Occipital lobe (tissue), 3 donors: ENCODE measurements at places on chromosomes 3 and 15.
A peak's percentile ranks its signal among the peaks of the same experiment; 100 is the strongest.

DNA sequence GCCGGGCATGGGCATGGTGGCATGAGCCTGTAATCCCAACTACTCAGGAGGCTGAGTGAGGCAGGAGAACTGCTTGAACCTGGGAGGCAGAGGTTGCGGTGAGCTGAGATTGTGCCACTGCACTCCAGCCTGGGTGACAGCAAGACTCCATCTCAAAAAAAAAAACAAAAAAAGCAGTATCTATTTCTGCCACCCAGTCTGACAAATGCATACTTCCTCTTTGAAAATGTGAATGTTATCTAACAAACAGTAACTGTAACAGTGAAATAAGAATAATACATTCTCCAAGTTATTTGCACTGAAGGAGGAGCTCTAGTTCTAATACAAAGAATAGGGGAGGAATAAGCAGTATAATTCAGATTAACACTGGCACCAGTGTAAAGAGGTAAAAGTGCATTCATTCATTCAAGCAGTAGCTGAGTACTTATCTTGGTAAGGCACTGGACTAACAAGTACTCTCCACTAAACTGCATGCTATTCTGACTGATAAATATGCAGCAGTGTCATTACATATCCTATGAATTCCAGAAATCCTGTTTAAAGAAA is 12.9 kb downstream of the VPS13C start:
- no peak for DNase-seq

DNA sequence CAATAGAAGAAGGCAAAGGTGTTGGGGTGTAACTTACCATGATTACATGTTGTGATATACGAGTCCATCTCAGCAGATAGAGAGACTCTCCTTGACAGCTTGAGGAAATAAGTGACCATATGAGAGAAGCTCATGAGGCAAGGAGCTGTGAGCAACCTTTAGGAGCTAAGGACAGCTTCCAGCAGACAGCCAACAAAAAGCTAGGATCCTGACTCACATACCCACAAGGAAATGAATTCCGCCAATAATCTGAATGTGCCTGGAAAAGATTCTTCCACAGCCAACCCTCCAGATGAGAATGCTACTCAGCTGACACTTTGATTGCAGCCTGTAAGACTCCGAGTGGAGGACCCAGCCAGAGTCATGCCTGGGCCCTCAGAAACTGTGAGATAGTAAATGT is 339.6 kb upstream of the TPRG1 start:
- DNase-seq: no peak

GRCh38 chr15:89395461-89395871 is 60.8 kb upstream of the POLG start:
- no peak for DNase-seq

DNA sequence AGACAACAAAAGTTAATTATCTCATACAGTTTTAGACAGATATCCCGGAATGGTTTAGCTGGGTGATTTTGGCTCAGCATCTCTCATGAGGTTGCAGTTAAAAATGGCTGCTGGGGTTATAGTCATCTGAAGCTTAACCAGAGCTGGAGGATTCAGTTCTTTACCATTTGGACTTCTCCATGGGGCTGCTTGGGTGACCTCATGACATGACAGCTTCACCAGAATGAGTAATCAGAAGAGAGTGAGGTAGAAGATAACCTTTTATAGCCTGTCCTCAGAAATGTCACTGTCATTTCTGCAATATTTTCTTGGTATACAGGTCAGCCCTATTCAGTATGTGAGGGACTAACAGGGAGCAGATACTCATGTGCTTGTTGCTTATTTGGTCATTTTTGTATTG is 30.9 kb downstream of the TFG start:
- DNase-seq: no peak

DNA sequence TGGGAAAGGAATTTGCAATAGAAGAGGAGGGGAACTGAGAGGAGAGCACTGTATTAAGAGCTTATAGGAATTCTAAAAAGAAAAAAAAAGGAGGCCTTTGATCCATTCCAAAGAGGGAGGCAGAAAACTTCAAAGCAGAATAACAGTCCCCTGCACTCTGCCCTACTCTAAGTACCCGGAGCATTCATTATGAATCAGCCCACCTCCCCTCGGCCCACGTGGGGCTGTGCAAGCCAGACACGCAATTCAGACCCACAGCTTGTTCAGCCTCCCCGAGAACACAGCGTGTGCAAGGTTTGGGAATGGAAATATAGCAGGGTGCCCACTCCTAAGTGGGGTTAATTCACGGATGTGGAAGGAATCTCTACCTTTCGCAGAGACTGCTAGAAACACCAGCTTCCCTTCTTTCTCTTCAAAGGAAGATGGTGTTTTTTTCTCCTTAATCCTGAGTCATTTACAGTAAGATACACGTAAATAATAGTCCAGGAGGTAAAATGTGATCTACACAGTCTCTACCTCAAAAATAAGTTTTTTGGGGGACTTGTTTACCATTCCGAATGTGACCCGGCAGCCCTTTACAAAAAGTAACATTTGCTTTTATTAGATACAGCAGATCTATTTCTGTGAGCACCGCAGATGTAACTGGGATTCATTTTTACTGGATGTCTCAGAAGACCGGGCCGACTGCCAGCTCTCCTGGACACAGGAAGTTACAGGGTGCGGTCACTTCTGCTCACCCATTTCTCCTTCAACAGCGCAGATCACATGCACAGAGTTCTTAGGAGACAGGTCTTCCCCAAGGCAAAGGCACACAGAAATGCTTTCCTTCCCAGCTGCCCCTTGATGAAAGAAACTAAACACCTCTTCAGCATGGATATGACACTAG is 768.5 kb upstream of the CFAP20DC start:
- peak; percentile 24 for DNase-seq

DNA sequence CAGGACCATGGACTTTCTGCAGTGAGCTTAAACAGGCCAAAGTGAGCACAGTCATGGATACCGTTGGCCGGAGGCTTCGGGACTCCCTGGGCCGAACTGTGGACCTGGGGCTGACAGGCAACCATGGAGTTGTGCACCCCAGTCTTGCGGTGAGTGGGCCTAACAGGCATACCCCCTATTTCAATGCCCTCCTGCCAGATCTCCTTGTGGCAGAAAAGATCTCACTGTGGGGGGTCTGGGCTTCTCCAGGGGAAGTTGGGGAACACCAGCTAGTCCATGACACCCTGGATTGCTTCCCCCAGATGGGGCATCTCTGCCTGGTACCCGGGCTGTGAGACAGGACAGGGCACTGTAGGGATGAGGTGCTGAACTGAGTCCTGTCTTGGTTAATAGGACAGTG is 29.5 kb downstream of the ACAD9 start:
- DNase-seq: no peak

GRCh38 chr15:27665002-27665401 is 434.1 kb downstream of the OCA2 start:
- DNase-seq: no peak

DNA sequence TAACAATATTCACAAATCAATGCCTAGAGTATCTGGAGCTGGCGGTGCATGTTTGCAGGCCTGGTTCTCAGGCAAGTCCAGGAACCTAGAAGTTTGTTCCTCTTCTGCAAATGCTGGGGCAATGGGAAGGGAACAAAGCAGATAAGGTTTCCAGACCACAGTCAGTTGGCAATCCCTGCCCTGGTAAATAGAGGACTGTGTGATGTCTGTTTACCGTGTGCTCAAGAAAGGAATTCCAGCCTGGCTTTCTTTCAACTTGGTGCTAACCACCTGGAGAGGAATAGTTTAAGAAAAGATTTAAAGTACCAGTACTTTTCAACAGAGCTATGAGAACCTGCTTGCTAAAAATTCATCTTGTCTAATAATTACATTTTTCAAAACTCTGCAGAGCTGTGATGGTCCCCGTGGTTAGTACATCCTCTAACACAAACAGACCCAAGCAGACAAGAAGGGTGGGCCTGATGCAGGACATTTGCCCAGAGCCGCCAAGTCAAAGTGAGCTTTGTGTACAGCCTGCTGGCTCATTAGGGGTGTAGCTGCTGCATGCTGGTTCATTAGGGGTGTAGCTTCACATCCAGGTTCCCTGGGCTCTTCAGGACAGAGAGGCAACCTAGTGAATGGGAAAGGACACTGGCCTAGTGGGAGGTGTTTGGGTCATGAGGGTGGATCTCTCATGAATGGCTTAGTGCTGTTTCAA is 220.5 kb downstream of the SQOR start:
- DNase-seq: no peak

- no peak for DNase-seq
These were observed 2.8 kb downstream of the EPHB1 start for GRCh38 chr3:134797741-134798451.

GRCh38 chr3:111051354-111051753 is 20.3 kb upstream of the NECTIN3 start:
- DNase-seq: no peak

GRCh38 chr15:51667478-51667877 is 13.8 kb upstream of the SCG3 start:
- no peak for DNase-seq

- DNase-seq: no peak
These were observed 352.5 kb downstream of the GAP43 start for GRCh38 chr3:115975796-115976195.

GRCh38 chr3:25096536-25096935 is 331.5 kb upstream of the RARB start:
- DNase-seq: no peak

GRCh38 chr15:63979262-63979793 is 67.0 kb downstream of the DAPK2 start:
- DNase-seq: no peak

GRCh38 chr3:82294609-82295008 is 533.2 kb upstream of the GBE1 start:
- no peak for DNase-seq

DNA sequence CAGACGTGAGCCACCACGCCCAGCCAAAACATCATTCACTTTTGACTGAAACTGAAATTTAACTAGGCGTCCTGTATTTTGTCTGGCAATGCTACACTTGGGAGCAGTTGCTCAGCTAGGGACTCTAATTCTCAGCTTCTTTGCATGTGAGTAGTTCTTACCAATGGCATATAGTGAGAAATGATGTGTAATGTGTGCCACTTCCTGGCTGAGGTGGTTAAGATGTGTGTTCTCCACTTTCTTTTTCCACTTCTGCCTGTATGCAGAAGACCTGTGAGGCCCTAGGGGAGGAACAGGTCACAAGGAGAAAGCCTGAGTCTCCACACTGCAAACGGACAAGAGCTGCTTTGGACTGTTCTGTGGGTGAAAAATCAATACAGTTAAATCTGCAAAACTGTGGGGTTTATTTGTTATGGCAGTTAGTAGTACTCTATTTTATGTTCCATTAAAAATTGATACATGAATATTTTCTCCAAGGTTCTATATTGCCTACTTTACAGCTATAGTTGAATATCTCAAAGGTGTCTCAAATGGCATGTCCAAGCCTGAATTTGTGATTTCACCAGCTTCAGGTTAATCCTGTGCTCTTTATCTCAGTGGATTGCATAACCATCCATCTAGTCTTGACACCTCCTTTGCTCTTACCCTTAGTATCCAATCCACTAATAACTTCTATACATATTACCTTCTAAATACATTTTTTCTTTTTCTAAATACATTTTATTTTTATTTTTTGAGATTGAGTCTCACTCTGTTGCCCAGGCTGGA is 59.3 kb downstream of the NR1D2 start:
- DNase-seq: no peak

DNA sequence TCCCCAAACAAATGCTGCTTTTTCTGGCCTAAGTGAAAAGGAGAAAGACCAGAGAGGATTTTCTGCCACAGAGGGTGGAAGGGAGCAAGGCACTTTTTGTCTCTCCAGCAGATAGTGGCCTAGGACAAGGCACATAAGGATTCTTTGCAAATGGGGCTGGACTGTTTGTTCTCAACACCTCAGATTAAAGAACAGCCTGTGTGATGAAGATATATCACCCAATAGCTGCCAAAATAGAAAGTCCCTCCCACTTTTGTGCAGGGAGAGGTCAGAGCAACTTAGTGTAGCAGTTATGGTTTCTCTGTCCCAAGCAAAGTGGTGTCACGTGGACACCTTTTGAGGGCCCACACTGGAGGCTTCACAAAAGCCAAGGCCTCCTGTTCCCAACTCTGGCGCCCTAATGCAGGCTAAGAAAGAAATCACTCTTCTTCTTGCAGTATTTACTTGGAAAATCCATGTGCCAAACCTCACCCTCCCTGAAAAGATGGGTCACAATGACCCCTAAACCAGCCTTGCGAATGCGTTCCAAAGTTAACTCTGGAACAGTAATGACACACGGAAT is 84.9 kb downstream of the LRIG1 start:
- DNase-seq: no peak

GRCh38 chr3:58751882-58752567 is 85.5 kb upstream of the FAM3D start:
- DNase-seq: no peak

GRCh38 chr3:114499976-114500375 is 206.1 kb downstream of the TIGIT start:
- no peak for DNase-seq
